ENCODE measurements at places on chromosomes 3 and 15.
A peak's percentile ranks its signal among the peaks of the same experiment; 100 is the strongest.

- DNase-seq = no peak
These were observed 473.4 kb downstream of the AGBL1 start for GRCh38 chr15:86553108-86553507.

- no peak for DNase-seq
These were observed 49.0 kb downstream of the LMCD1 start for GRCh38 chr3:8550611-8551010.

DNA sequence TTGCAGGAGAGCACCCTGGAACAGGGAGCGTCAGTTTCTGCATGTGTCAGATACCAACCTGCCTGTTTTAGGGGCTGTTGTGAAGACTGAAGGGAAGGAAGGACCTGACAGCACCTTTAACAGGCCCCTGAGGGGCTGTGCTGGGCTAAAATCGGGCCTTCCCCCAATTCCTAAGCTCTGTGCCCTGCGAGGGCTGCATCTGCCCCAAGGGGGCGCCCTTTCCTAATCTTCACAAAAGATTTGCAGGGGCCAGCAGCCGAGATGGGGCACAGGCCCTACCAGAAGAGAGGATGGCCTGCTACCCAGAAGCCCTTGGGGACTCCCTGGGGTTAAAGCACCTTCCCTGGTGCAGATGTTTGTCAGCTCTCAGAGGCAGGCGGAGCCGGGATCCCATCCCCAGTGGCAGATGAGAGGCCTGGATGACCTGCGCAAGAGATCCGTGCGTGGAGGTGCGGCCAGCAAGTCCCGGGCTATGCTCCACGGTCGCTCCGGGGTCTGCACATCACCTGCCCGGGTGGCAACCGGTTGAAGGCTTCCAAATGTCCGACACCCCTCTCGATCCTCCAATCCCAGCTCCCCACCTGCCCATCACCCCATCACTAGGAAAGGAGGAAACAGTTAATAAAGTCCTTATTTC, 53.6 kb downstream of the RHCG start:
- peak; percentile 2 for DNase-seq

DNA sequence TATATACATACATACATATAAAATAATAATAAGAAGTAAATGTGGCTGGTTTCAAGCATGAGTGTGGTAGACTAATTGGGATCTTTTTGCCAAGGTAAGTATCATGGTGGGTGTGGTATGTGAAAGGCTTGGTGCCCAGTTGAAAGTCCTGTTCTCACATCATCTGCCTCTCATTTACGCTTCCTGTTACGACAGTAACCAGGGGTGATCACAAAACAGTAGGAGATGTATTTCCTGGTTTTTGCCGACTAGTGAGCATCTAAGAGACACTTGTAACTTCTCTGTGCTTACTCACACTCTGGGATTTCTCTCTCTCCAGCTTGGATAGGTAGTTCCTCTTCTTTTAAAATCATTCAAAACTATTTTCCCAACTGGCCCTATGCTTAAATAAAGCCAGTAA, 1028.3 kb upstream of the NR2F2 start:
- no peak for DNase-seq

- no peak for DNase-seq
These were observed 28.8 kb upstream of the AQP9 start for GRCh38 chr15:58109419-58109818.

DNA sequence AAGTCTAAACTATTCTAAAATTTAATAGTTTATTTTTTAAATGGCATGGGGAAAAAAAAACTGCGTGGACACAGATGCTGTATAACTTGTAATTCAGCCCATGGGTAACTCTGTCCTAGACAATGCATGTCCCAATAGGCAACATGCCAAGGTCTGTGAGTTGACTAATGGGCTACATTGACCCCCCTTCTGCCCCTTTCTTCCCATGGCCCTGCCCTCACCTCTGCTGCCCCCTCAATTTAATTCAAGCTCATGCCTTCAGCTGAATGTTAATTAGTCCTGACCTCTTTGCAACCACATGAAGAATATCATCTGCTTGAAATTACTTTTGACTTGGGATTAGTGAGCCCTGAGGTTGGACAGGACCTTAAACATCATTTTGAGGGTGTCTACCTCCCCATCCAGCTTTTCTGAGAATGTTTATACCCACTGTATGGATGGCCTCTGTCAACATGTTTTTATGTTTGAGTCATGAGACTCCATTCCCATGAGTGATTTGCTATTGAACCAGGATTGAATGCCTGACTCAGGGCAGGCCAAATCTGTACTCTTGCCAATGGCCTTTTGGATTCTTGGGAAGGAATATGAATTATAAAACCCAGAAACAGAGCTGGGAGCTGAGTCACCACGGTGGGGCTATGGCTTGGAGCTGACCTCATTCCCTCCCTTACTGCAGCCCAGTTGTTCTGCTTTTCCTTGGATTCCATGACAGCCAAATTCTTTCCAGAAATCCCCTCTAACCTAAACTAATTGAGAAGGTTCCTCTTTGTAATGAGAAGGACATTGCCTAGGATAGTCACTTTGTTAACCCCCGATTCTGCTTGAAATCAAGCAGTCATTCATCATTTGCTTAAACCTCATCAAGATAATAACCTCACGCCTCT, 33.5 kb upstream of the PDE8A start:
- DNase-seq = no peak

DNA sequence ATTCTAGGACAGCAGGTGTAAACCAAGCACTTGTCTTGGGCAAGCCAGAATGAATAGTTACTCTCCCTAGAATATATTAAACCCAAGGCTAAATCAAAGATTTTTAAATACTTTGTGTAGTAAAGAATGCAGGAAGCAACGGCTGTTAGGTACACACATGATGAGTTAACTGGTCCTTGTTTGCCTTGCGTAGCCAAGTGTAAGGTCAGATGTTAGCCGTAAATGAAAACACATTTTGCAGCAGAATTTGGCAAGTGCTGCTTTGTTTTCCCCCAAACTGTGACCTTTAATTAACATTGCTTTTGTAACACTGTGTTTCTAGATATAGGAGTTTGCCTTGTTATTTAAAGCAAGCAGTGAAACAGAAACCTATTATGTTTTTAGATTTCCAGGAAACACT, 368.7 kb downstream of the IL5RA start:
- DNase-seq = no peak

DNA sequence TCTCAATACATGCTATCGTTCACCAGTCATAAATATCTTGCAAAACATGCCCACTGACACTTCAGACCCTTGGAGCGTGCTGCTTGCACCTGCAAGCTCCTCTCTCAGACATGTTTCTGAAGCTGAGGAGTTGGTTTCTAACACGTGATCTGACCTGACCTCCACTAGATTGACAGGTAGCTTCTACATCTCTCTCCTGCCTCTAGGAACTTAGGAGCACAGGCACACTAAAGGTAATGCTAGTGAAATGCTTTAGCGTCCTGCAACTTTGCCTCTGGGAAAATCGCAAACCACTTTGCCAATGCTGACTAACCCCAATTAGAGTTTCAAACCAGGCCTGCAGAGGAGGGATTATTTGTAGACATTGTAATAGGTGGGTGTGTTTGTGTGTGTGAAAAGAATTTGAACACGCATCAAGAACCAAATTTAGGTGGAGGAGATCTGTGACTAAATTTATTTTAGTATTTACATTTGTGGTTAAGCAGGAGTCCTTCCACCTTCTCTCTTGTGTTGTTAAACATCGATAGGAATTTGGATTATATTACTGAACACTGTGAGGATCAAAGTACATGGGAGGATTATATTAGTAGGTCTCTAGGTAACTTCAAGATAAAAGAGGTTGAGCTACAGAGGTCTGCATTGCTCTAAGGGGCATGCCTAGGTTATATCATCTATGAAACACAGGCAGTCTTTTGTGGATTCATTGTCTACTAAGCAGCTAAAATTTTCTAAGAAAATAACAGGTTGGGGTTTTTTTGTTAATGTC, 86.7 kb upstream of the ZBED2 start:
- no peak for DNase-seq
